ENCODE measurements at places on chromosomes 3 and 15.

DNA sequence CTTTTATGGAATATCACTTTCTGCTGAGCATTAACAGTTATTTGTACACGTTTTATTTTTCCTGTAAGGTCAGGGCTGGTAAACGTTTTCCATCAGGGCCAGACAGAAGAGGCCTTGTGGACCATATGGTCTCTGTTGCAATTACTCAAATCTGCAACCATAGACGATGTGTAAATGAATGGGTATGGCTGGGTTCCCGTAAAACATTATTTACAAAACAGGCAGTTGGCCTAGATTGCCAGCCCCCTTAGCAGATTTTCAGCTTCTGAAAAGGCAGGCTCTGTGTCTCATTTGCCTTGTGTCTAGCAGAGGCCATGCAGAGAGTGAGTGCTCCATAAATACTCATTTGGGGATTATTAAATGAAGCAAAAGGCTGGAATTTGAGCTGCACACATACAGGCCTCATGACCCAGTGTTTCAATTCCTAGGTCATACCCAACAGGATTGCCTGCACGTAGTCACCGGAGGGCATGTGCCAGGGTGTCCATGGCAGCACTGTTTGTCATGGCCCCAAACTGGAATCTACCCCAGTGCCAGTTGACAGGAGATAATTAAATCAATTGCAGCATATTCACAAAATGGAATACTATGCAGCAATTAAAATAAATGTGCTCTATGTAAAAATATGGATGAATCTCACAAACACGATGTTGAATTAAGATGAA lies 51.3 kb downstream of the GPD1L start:
- DNase-seq = no peak

DNA sequence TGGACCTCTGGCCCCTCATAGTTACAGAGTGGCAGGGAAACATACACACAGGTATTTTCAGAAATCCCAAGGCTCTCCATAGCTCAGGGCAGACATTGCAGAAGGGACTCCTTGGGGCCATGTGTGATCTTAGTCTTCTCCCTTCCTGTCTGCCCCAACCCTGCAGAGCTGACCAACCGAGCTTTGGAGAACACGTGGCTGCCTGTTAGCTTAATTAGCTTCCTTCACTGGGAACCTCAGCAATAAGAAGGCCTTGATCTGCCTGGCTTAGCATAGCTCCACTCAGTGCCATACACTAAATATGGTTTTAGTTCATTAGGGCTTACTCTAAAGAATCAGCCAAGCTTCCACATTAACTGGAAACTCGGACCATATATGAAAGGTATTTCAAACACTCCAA lies 12.3 kb downstream of the LYZL4 start:
- DNase-seq = no peak

DNA sequence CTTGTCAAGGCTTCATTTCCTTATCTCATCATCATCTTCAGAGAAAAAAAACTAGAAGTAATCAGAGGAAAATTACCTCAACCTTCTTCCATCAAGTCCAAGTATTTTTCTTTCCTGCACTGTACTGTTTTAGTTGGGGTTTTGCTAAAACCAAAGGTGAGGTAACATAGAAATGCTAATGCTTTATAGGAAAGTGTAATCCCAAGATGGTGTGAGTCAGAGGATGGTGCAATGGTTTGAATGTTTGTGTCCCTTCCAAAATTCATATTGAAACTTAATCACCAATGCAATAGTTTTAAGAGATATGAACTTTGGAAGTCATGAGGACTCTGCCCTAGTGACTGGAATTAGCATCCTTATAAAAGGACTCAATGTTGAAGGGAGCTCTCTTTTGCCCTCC lies 79.5 kb downstream of the KBTBD8 start:
- DNase-seq = no peak

DNA sequence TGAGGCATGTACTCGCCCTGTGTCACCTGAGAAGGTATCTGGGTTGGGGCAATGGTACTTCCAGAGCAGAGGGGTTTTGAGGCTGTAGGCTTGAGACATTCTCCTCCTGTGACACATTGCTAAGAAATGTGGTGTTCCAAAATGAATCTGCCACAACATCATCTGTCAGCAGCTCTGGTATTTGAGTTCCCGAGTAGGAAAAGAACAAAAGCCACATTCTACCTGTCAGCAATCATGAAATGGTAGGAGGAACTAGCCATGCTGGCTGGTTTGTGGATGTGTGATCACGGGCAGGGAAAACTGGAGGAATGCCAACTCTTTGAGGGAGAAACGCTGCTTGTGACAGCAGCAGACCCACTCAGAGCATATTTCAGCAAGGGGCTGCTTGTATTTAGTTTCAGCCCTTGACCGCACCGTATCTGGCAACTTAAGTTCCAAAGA lies 579.4 kb upstream of the TBL1XR1 start:
- DNase-seq = no peak

GRCh38 chr15:62894322-62895085 lies 148.0 kb upstream of the TPM1 start:
- no peak for DNase-seq

DNA sequence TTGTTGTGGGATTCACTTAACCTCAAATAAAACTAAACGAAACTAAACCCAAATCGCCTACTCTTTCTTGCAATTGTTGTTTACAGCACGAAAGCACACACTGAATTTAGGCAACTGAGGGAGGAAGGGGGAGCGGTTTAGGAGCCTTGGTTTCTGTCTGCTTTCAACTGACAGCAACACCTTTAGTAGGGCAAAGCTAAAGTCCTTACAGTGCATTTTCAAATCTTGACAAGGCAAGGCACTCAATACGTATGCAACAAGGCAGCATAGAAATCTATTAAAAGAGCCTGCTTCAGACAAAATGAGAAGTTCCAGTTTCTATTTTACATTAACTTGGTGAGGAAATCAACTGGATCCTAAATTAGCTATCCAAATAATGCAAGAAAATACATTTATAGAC lies 174.6 kb downstream of the CHST2 start:
- DNase-seq = no peak

DNA sequence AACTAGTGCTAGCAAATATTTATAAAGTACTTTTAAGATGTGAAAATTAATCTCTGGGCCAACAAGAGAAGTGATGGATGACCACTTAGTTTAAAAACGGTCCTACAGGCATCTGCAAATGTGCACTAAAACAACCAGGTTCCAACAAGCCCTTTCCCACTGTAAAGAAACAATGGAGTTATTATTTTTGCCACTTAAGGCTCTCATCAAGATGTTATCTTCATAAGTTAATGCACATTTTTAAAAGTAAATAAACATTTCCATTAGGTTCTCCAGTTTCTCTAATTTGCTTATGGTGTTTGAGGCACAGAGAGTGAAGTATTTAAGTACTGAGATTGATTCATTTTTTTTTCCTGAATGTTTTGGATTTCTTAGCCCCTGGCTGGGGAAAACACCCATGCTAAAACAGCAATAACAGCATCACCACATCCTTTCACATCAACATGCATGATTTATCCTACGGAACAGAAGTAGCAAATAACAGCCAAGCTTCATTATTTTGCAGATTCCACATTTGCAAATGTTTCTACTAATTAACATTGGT lies 20.8 kb downstream of the ABI3BP start:
- DNase-seq = no peak

GRCh38 chr3:50417637-50418033 lies 58.3 kb upstream of the TMEM115 start:
- DNase-seq = no peak

DNA sequence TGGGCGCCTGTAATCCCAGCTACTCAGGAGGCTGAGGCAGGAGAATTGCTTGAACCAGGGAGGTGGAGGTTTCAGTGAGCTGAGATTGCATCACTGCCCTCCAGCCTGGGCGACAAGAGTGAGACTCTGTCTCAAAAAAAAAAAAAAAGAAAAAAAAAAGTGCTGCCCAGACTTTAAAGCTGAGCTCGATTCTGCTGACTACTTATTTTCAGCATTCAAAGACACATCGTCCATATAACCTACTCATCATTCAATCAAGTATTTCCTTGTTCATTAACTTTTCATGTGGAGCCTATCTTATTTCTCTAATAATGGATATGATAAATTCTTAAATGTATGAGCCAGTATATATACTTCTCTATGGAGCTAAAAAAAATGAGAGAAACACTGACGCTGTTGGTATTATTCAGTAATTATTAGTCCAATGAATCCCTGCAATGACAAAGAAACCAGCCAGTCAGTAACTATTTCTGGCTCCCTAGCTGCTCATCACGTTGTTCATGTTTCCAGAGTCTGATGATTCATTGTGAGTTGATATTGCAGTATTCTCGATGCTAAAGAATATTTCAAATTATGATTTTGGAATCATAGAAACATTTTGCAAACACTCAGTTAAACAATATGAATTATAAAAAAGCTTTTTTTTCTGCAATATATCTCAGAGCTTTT lies 111.9 kb downstream of the RAP2B start:
- DNase-seq = no peak

DNA sequence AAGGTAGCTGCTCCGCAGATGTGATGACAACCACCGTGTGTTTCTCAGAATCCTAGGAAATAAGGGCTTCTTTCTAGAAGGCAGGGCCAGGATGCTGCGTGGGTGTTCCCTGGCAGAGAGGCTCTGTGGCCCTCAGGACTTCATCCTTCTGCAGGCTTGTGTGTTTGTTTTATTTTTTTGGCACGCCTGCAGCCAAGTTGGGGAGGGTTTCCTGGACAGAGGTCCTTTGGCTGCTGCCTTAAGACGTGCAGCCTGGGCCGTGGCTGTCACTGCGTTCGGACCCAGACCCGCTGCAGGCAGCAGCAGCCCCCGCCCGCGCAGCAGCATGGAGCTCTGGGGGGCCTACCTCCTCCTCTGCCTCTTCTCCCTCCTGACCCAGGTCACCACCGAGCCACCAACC lies at the start of gene CLEC3B:
Gene CLEC3B (plus strand): TSS at position 266 of the 400 bp plus-strand sequence. CDS start 60 bp downstream, at position 326.
- no peak for DNase-seq

Data from Kasumi-1 (cell line).